Renal cortex interstitium (tissue), 15 donors: ENCODE measurements at places on chromosomes 6 and 20.
A peak's percentile ranks its signal among the peaks of the same experiment; 100 is the strongest.

DNA sequence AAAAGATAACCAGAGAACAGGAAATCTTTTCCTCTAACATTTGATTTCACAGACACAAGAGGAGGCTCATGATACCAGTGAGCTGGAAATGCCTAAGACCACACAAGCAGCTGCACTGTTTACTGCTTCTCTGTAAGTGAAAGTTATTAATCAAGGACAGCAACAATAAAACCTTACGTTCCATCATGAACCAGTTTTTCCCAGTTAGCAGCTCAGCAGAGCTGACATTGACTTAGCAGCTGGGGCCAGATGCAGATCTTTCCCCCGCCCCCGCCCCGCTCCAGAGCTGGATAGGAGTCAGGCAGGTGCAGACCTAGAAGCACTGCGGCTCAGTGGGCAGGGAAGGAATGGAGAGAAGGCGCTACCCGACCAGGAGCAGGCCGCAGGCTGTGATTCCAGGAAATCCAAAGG lies 275.2 kb downstream of the GMDS start:
- peak; percentile 53 for DNase-seq

- no peak for DNase-seq
These were observed 30.5 kb upstream of the MDFI start for GRCh38 chr6:41607736-41608135.

DNA sequence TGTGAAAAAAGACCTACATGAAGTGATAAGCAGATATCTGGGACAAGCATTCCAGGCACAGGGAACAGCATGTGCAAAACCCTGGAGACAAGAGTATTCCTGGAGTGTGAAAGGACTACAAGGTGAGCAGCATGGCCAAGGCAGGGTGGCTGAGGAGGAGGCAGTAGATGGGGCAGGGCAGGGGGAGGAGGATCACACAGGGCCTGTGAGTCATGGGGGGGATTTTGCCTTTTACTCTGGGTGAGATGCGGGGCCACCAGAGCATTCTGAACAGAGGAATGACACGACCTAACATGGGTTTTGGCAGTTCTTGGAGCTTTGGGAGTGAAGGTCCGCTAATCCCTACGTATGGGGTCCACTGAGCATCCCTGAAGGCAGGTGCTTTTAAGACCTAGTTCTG lies 69.8 kb upstream of the CCN6 start:
- DNase-seq, result no peak

DNA sequence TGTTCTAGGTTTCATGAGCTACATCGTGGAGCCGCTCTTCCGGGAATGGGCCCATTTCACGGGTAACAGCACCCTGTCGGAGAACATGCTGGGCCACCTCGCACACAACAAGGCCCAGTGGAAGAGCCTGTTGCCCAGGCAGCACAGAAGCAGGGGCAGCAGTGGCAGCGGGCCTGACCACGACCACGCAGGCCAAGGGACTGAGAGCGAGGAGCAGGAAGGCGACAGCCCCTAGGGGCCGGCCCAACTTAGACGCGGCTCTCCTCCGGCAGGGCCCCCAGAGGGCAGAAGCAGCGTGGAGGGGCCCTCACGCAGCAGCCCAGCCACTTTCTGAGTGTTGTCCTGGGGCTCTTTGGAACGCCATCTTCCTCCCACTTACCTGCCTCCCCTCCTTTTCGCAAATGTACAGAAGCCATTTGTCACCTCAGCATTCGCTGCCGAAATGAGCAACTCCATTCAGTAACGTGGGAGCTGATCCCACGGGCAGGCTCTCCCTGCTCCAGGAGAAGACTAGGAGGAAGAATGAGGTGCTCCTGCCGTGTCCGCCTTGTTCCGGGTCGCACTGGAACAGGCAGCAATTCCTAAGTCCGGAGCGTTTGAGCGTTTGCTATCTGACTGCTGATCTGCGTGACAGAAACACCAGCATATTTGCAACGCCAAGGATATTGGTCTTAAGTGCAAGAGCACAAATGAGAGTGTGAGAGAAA lies 58.4 kb downstream of the MTFR2 start:
- no peak for DNase-seq

- DNase-seq, result no peak
These were observed 121.2 kb upstream of the SASH1 start for GRCh38 chr6:148221196-148221979.

- DNase-seq, result no peak
These were observed 9.4 kb upstream of the CRIP3 start for GRCh38 chr6:43318011-43318410.

DNA sequence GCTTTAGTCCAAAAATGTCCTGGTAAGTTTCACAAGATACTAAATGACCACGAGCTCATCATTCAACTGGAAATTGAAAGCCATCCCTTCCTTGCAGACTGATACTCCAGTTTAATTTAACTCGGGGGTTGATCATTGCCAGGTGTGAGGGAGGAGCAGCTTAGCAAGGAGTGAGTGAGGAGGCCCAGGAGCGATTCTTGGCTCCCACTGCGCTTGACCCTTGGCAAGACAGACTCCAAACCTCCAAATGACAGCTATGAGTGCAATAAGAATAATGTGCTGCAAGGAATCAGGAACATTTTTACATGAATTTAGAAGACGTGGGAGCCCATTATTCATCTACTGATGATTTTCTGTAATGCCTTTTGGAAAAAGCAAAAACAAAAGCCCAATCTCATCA lies 64.9 kb downstream of the LAMA4 start:
- peak; percentile 23 for DNase-seq
